NCI-H2081 (cell line): ENCODE measurements at places on chromosomes 4 and X.

GRCh38 chrX:114715096-114715495 is 131.2 kb downstream of the HTR2C start:
- no peak for DNase-seq

GRCh38 chrX:25076941-25077500 is 61.3 kb upstream of the ARX start:
- peak; percentile 31 for DNase-seq

- DNase-seq: no peak
These were observed 29.9 kb upstream of the TEC start for GRCh38 chr4:48299560-48299959.

DNA sequence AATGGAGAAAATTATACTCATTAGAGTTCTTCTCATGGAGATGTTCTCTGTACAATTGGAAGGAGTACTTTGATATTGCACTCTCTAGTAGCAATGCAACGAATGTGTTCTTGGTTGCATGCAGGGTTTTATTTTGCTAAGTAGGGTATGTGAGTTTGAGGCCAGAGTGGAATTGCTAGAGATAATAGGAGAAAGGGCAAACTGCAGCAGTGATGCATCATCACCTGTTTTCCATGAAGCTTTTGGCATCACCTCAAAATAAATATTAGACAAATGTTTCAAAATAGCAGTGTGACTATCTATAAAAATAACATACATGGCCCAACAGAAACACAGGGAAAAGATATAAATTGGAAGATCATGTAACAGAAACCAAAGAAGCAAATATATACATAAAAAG is 93.3 kb downstream of the TIGD2 start:
- peak; percentile 29 for DNase-seq

DNA sequence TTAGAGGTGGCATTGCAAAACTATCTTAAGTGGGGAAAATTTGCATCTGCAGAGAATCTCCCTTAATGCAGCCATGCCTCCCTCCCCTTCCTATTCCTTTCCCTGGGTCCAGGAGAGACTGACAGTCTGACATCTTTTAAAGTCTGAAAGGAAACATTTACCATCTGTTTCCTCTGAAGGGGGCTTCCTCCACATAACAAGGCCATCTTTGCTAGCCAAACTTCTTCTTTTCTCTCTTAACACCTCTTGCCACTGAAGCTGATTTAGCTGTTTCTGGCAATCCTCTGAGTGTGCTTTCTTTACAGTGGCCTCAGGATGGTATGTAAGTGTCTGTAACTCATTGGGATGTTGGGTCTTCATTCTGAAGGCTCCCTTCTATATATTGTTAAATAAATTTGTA is 34.6 kb upstream of the AADAT start:
- DNase-seq: no peak

GRCh38 chrX:13761606-13762414 is 27.3 kb downstream of the OFD1 start:
- DNase-seq: no peak

GRCh38 chr4:149914119-149915115 is 98.8 kb upstream of the IQCM start:
- peak; percentile 45 for DNase-seq

GRCh38 chrX:108000751-108001150 is 18.6 kb upstream of the TEX13B start:
- no peak for DNase-seq

DNA sequence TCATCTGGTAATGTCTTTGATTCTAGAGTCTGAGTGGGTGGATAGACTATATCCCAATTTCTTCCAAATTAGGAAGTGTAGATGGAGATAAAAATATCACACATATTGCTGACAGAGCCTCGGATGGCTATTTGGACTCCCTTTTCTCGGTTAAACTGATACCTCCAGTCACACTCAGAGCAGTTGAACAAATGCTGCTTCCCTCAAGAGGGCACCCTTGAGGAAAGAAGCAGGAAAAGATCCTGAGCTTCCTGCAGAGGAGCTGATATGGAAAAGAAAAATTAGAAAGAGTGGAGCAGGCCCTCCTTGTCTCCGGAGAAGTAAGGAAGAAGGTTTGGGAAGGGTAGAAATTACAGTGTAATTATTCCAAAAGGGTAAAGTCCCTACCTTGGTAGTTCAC is 96.2 kb upstream of the CCSER1 start:
- peak; percentile 8 for DNase-seq

GRCh38 chr4:43607400-43607799 is 714.9 kb downstream of the GRXCR1 start:
- no peak for DNase-seq

DNA sequence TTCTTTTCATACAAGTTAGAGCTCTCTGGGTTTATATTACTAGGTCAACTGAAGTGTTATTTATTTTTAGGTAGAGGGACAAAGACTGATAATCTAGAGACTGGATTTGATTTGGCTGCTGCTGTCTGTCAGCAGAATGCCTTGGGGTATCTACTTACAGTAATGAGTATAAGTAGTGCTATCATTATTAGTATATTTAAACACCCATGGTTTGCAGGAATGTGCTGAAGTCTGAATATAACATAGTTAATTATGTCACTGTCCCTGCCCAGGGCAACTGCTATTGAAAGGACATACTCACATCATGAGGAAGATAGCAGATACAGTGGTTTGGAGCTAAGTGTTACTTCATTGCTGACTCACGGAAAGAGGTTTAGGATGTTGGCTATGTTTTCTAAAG is 76.2 kb downstream of the PRRG1 start:
- DNase-seq: no peak

GRCh38 chr4:105510245-105510644 is 36.4 kb upstream of the PPA2 start:
- no peak for DNase-seq

DNA sequence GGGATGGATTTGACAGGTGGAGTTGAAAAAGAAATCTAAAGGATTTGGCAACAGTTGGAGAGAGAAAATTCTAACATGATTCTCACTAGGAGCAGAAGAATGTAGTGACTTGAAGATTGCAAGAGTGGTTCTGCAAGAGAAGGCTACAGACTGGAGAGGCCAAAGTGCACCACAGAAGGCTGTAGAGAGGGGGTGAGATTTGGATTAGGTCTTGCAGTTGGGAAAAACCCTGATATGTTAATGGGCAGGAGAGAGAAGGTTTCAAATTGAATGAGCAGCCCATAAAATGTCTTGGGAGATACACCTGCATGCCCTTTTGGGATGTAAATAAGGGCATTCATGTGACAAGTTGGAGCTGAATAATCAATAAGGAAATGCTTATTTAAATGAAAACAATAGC is 14.7 kb upstream of the VEGFD start:
- DNase-seq: no peak

- no peak for DNase-seq
These were observed 12.9 kb upstream of the WDR19 start for GRCh38 chr4:39169426-39169825.

- DNase-seq: no peak
These were observed 6.3 kb downstream of the IL15 start for GRCh38 chr4:141642711-141643110.

- no peak for DNase-seq
These were observed 29.0 kb downstream of the NHS start for GRCh38 chrX:17403972-17404371.

GRCh38 chr4:131470360-131470759 is 1678.7 kb upstream of the PCDH10 start:
- no peak for DNase-seq

- no peak for DNase-seq
These were observed 37.9 kb downstream of the RAB40AL start for GRCh38 chrX:102975016-102975415.

- DNase-seq: peak; percentile 19
These were observed 47.4 kb upstream of the HOPX start for GRCh38 chr4:56728512-56728911.

DNA sequence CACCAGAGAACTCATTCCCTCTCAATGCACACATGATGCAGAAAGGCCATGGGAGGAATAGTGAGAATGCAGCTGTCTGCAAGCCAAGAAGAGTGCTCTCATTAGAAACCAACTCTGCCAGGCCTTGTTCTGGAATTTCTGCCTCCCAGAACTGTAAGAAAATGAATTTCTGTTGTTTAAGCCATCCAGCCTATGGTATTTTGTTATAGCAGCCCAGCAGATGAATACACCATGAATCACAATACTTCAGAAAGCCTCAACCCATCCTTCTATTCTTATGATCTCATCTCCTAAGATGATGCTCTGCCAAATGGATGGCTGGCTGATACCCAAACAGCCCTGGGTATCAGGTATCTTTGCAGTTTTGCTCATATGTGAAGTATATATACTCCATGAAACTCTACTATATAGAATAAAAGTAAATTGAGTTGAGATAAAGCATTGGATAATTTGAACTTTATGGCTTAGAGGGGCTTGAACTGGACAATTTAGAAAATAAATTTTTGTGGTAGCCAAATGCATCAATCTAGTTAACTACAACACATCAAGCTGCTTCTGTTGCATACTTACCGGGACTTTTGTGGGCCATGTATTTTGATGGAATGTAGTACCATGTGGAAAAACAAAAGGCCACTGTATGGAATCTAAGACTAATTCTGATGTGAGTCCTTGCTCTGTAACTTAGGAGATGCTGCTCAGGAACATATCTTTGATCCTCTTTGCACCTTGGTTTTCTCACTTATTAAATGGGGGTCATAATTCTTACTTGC is 245.9 kb downstream of the HS3ST1 start:
- DNase-seq: no peak

GRCh38 chr4:139564502-139564901 is 8.5 kb upstream of the SETD7 start:
- no peak for DNase-seq

- DNase-seq: no peak
These were observed 791.3 kb downstream of the RAB28 start for GRCh38 chr4:12692815-12693214.

- no peak for DNase-seq
These were observed 1.3 kb upstream of the PCYT1B start for GRCh38 chrX:24648495-24648894.

DNA sequence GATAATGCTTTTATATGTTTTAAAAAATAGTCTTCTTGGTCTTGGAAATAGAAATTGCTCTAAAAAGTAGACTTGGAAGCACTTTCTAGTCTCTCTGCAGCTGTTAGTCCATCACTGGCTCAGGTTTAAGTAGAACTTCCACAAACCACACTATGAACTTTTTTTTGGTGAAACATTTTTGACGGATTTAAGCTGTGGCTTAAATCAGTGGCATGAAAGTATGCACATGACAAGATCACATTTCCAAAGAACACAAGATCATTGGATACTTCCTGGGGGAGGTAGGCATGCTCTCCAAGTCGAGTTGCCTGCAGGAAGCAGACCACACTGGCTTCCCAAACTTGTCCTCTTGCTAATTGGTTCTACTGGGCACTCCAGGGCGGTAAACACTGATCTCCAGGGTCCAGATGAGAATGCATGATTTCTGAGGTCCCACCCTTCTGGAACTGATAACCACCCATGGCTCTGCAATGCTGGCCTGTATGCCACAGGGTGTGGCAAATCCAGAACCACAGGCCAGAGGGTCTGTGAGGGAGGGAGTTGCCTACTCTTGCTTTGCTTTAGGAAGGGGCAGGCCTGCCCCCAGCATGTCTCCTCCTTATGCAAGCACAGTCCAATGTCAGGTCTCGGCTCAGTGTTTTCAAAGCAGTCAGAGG is 331.9 kb upstream of the SFRP2 start:
- no peak for DNase-seq

DNA sequence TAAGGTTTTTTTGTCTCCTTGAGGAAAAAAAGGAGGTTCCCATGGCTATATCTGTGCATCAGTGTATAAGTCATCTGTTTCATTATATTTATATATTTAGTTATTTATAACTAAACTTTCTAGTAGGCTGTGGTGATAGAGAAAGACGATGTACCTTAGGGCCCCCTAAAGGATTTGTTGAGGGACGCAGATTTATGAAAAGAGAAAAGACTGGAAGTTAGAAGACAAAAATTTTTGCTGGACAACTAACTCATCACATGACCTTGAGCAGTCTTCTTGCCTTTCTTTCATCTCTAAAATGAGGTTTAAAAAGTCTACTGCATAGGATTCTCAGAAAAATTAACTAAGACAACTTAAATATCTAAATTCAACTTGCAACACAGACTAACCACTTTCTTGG is 6.1 kb downstream of the GASK1B start:
- no peak for DNase-seq

DNA sequence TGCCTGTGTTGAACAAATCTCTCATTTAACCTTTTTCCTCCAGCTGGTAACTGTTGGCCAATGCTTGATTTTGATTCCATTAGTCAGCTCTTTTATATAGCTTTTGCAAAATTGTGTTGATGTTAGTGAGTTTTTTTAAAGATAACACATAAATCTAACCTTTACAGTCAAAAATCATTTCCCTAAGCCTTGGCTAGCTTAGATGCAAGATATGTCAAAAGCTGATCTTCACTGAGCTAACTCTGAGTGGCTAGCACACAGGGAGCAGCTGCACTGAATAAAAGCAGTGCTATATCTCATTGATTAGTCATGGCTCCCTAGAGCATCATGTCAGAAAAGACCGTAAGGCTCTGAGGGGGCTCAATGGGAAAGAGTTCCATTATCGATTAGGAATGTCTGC is 78.7 kb downstream of the PPARGC1A start:
- DNase-seq: no peak

- DNase-seq: no peak
These were observed 41.9 kb upstream of the NEUROG2 start for GRCh38 chr4:112557676-112558411.

- no peak for DNase-seq
These were observed 17.8 kb downstream of the PDCL2 start for GRCh38 chr4:55574252-55574651.

DNA sequence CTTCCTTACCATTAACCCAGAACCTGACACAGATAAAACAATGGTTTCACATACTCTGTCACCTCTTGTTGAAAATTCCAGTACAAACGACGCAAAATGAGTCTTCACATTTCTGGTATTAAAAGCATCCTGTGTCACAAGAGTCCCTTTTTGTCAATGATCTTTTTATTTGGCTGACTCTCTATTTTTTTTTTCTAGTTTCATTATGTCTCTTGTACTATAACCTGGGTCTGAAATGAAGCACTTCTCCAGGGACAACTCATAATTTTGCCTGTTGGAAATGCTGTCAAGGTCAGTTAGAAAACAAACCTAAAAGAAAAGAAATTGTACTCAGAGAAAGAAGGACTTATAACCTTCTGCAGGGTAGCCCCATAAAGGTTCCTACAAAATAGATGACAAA is 93.1 kb downstream of the NR3C2 start:
- DNase-seq: no peak

- no peak for DNase-seq
These were observed 53.7 kb downstream of the ATP10D start for GRCh38 chr4:47538825-47539154.

DNA sequence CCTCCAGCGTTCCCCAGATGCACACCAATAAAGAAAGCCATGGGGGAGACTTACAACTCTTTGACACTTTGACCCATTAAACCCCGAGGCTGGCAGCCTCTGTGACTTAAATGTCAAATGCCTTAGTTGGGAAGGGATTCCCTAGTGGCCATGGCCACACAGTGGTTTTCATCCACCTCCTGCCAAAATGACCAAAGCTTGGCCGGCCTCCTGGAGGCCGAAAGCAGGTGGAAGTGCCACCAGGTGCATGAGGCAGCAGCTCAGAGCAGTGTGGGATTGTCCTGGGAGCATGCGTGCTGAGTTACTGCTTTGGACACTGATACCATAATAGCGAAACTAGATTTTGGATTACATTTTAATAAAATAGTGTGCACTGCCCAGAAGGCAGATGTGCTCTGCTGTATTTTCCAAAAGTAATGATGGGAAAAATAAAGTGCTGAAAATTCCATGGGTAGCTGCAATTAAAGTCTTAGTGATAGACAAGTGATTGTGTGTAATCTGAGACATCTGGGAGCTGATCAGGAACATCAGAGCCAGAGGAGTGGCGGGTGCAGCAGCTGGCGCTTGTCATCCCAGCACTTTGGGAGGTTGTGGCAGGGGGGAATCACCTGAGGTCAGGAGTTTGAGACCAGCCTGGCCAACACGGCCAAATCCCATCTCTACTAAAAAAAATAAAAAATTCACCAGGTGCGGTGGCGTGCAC is 39.8 kb upstream of the TADA2B start:
- DNase-seq: no peak
